ENCODE measurements at places on chromosomes 3 and 15.

GRCh38 chr3:29070959-29071634 is 209.8 kb upstream of the RBMS3 start:
- DNase-seq, result no peak

GRCh38 chr3:29290596-29290995 is 9.7 kb downstream of the RBMS3 start:
- DNase-seq, result no peak

- no peak for DNase-seq
These were observed 2.1 kb upstream of the ANXA2 start for GRCh38 chr15:60399931-60400330.

DNA sequence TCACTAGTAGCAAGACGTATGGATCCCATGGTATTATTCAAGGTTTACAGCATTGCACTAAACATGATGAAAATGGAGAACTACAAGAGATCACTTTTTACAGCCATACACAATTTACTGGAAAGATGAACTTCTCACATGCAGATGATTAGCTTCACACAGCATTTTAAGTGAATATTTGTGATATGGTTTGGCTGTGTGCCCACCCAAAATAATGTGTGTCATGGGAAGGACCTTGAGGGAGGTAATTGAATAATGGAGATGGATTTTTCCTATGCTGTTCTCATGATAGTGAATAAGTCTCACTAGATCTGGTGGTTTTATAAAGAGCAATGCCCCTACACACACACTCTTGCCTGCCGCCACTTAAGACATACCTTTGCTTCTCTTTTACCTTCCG is 662.0 kb upstream of the CCDC54 start:
- no peak for DNase-seq

DNA sequence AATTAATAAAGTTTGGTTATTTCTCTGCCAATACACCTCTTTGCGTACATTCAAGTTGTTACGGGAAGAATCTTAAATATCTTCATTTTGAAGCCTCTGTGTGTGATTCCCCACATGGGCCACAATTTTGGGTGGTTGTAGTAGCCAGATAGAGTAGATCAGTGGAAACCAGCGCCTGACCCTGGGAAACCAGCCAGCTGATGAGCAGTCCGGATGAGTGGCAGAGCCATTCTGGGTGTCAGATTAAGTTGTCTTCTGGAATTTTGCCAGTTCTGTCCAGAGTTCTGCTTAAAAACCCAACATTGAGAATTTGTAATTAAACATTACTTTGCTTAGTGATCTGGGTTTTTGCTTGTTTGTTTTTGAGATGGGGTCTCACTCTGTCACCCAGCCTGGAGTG is 49.7 kb downstream of the MRPS25 start:
- no peak for DNase-seq

- no peak for DNase-seq
These were observed 64.7 kb upstream of the IL12A start for GRCh38 chr3:159923956-159924355.

- no peak for DNase-seq
These were observed 141.1 kb upstream of the SETMAR start for GRCh38 chr3:4162096-4162495.

Measured in AML-193 (cell line).